Activated CD4-positive, alpha-beta T cell treated with anti-CD3 and anti-CD28 coated beads for 1 hour (primary cell): ENCODE measurements at places on chromosomes 5 and 9.
A peak's percentile ranks its signal among the peaks of the same experiment; 100 is the strongest.

- DNase-seq, result no peak
Observed at GRCh38 chr5:95026718-95027117, 258.2 kb downstream of the MCTP1 start.

GRCh38 chr5:91038180-91038808 lies 344.8 kb downstream of the ARRDC3 start:
- DNase-seq, result no peak

DNA sequence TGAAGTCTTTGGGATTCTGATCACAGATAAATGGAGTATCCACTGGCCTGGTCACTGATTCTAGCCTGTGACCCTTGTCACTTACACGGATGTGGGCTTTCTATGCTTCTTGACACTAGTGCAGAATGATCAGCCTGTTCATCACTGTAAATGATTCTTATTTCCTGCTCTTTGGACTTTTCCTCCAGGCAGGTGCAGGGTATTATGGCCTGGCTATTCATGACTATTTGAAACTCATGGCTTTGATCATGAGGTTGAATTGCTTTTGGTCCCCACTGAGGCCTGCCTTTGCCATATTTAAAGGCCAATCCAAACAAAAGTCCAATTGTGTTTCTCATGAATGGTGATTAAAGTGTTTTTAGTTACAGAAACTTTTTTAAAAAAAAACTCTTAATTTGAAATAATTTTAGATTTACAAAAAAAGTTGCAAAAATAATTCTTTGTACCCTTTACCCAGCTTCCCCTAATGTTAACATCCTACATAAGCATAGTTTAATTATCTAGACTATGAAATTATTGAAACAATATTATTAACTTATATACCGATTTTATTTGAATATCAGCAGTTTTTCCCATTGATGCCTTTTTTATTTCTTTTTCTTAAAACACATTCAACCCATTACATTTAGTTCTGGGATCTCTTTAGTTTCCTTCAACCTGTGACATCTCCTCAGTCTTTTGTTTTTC lies 68.1 kb downstream of the GALNT10 start:
- no peak for DNase-seq

DNA sequence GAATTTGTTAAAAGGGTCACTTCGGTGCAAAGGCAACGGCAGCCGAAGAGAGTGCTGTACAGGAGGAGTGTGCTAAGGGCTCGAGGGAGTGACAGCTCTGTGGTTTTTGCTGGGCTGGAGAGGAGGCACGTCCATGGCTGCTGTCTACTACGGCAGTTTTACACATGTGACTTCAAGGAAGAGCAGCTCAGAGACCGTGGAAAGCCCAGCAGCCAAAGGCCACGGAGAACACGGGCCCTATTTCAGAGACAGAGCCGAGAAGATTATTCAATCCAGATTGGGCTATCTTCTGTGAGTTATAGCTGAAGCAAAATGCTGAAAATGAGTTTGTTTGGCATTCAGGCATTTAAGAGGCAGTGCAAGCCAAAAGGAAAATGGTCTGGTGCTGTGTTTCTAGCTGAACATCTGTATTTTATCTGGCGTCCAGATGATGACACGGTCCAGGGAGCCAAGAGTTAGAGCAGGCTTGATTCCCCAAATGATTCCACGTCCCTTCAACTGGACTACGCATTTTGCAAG lies 96.4 kb downstream of the RFK start:
- no peak for DNase-seq

DNA sequence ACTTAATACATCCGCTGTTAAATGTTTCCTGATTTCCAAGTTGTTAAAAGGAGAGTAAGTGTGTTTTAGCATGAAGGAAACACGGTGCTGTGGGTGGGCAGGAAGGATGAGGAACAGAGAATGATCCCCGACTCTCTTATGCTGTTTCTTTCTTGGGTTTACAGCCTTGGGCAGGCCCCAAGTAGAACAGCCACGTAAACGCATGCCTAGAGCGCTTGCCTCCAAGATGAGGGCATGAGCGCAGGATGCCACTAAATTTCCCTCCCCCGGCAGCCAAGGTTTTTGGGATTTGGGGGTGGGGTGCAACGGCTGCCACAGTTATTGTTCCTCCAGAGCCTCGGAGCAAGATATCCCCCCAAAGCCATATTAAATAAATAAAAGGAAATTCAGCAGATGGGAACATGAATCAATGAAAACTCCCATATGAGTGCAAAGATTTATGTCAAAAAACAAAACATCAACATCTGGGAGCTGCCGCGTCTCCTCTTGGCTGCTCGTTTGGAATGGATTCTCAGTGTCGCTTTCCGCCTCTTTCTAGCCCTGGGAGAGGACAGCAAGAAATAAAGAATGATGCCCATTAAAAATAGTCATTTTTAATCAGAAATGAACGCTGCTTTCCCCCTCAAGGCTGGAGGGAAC lies 10.0 kb upstream of the DELE1 start:
- DNase-seq, result no peak

DNA sequence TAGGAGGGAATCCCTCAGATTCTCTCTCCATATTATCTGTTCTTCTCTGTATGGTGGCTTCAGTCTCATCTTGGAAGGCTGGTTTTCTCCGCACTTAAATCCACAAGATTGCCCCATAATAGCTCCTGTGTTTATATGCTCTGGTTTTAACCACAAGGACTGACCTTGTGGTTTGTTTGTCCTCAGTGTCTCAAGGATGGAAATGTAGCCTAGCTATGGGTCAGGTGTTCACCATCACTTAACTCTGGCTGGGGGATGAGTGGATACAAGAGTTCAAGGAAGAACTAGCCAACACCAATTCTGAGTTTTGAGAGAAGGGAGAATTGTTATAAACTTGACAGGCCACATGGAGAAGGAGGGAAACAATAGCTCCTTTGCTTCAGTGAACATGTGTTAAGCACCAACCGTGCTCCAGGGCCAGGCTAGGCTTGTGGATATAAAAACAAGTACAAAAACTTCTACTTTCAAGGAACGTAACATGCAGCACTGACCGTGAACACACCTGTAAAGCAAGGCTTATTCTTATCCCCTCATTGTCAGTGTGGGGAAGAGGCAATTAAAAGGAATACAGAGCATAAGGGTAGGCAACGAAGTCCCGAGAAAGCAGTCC lies 75.6 kb upstream of the VLDLR start:
- DNase-seq, result no peak

GRCh38 chr9:88219601-88220000 lies 81.3 kb upstream of the SPATA31C2 start:
- no peak for DNase-seq

DNA sequence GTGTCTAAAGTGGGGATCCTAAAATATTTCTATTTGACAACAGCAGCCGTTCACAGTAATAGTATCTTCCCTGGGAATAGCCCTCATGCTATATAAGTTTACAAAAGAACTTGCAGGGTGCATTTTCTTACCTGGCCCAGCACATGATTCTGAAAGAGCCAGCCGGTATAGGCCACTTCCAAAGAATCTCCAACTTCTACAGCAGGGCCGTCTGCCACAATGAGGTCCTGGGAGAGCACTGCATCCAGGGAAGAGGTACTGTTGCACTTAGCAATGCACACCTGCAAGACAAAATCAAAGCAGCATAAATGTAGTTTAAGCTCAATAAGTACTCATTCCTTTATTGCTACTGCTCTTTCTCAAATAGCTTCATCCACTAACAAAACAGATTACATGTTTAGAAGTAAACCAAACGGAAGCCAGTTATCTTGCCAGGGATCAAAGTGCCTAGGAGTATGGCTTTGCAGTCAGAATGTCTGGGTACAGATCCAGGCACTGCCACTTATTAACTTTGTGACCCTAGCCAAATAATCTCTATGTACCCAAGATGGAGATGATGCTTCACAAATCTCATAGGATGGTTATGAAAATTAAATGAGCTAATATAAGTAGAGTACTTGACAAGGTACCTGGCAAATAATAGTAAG lies 21.3 kb downstream of the FKBP15 start:
- no peak for DNase-seq

- no peak for DNase-seq
Observed at GRCh38 chr9:28762167-28762566, 1188.9 kb upstream of the C9orf72 start.

- no peak for DNase-seq
Observed at GRCh38 chr9:36258996-36259533, 817 bp upstream of the GNE start.

DNA sequence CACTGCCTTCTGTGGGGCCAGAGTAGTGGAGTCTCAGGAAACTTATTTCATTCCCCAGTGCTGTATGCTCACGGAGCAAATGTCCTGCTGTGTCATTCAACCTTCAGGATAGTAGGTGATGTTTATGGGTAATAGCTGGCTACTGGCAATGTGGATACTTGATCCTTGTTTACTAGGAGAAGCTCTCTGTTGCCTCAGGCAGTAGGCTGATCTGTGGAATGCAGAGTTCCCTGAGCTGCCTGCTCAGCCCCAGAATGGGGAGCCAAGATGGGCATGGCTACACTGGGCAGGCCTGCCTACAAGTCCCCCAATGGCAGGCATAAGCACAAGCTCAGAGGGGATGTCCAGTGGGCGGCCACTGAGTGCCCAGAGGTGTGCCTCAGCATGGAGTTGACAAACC lies 323.1 kb upstream of the KCNN2 start:
- DNase-seq, result no peak

DNA sequence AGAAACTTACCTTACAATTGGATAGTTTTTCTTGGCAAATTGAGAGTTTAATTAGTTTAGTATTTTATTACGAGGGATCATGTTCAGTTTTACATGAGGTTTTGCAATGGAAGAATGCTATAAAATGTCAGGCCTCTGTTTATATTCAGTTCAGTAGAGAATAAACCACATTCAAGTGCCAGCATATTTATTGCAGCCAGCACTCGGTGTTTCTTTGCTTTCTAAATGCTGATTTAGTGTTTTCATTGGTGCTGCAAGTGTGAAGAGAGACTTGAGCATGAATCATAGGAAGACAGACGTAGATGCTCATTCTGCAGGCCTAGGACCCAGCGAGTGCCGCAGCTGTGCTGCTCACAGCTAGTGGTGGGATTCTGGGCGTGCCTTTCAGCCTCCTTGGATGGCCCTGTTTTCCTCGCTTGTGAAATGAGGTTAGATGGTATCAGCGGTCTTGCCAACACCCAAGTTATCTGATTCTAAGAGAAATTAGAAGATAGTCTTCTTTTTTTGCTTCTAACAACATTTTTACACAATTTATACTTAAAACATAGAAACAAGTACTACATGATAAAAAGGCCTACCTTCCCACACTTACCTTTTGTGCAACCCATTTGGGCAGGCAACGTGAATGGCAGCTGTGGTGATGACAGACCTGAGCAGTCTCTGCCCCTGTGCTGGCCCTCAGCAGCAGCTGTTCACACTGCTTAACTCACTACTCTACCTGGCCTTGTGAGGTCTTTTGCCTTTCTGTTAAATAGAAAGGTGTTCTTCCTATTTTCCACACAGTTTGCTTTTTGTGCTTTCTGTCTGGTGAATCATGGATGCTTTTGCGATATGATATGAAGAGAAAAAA lies 26.8 kb upstream of the TNFAIP8 start:
- peak; percentile 42 for DNase-seq

- no peak for DNase-seq
Observed at GRCh38 chr5:101878190-101878589, 417.9 kb downstream of the SLCO4C1 start.

DNA sequence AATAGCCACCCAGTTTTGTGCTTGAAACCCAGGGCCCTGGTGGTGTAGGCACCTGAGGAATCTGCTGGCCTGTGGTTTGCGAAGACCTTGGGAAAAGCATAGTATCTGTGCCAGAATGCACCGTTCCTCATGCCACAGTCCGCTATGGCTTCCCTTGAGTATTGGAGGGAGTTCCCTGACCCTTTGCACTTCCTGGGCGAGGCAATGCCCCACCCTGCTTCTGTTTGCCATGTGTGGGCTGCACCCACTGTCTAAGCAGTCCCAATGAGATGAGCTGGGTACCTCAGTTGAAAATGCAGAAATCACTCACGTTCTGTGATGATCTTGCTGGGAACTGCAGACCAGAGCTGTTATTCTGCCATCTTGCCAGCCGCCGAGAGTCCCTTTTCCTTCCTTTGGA lies 483.5 kb downstream of the AGTPBP1 start:
- no peak for DNase-seq

GRCh38 chr5:108720391-108720790 lies 27.3 kb upstream of the FER start:
- no peak for DNase-seq

GRCh38 chr9:91426123-91426745 lies 2.6 kb upstream of the NFIL3 start:
- no peak for DNase-seq

- DNase-seq, result no peak
Observed at GRCh38 chr5:17794815-17795214, 160.6 kb downstream of the TAF11L14 start.

DNA sequence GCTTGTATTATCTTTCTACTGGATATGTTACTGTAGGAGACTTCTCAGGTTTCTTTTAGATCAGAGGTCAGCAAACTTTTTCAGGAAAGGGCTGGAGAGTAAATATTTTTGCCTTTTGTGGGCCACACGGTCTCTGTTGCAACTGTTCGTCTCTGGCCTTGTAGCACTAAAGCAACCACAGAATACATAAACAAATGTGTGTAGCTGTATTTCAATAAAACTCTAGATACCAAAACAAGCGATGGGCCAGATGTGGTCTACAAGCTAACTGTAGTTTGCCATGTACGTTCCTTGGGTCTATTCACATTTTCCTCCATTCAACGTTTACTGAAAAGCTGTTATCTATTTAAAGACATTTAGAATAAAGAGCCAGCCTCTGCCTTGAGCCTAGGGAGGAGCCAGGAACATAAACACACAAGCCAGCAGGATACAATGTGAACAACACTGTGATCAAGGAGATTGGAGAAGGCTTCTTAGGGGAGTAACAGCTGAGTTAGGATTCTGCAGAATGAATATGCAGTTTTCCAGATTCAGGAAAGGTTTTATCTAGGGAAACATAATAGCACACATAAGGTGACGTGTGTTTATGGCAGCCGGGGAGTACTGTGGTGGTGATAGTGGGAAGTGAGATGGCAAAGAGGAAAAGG lies 33.0 kb upstream of the HOMER1 start:
- DNase-seq, result no peak

DNA sequence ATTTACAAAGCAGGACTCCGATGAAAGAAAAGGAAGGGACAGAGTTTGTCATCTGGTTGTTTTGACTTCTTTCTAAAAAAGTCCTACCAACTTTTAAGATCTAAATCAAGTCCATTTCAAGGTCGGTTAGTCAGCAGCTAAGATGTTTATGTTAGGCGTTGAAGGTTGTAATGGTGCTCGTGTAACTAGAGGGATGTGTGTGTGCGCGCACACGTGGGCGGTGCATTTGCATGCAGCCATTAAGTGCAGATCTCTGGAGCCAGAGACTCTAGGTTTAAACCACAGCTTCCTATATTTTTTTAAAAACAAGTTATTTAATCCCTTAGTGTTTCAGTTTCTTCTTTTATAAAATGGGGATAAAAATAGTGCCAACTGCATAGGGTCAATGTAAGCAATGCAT lies 77.0 kb upstream of the SMIM32 start:
- no peak for DNase-seq

DNA sequence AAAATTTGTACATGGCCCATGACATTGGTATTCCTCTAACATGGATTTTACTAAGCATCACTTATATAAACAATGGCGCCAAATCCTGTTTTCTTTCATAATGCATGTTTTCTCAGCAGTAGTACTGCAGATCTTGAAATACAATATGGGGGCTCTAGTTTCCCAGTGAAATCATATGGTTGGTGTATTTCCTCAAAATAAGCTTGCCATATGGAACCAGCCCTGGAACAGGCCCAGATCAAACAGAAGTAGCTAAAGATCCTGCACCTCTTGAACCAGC lies 163.9 kb downstream of the ZNF608 start:
- no peak for DNase-seq

- no peak for DNase-seq
Observed at GRCh38 chr5:32147236-32147635, 26.9 kb downstream of the GOLPH3 start.
